Esophagus mucosa (tissue), 1 donor: ENCODE measurements at places on chromosomes 5 and 9.

- ATAC-seq = no peak
Observed at GRCh38 chr5:116814626-116815385, 240.2 kb upstream of the SEMA6A start.

GRCh38 chr5:112710896-112711295, 26.8 kb upstream of the APC start:
- ATAC-seq = no peak

DNA sequence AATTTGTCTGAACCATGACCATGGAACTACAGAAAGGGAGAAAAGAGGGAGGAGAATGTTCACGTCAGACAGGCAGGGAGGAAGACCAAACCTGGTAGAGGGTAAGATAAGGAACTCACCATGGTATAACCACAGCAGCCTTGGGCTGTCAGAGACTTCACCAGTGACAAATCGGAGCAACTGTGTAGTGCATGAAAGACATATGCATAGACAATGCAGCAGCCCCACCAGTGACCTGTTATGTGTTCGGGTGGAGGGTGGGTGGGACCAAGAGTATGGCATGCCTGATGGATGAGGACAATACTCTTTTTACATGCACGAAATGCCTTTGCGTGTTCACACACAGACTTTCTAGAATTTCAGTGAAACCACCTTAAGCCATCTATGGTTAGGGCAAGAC, 221.8 kb upstream of the RASEF start:
- ATAC-seq = no peak

DNA sequence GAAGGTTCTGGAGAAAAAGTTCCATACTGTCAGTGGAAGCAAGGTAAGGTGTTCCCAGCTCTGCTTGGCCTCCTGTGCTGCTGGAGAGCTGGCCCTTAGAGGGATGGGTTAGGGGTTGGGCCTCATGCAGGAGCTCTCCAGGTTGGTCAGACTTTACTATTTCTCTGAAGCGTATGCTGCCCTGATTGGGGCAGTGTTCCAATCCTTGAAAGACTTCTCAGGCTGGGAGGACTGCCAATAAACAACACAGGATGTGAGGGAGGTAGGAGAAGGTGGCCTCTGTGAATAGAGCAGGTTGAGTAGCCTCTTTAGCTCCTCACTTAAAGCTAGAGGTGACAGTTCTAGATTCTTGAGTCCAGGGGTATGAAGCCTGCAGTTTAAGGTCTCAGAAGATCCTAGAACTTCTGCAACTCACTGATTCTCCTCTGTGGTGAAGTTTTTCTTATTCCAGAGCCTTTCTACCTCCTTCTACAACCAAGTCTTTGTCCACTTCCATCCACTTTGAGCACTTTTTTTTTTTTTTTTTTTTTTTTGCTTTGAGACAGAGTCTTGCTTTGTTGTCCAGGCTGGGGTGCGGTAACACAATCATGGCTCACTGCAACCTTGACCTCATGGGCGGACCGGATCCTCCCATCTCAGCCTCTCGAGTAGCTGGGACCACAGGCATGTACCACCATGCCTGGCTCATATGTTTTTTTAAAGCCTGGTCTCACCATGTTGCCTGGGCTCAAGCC, 3.0 kb downstream of the HNRNPAB start:
- peak; percentile 44 for ATAC-seq

- no peak for ATAC-seq
Observed at GRCh38 chr5:30890377-30890776, 303.1 kb upstream of the CDH6 start.
